ENCODE measurements at places on chromosomes 1 and 21. TPM values are rescaled to one million over a fixed set of nuclear protein-coding genes. Genes with fewer than 3 reads are reported as not detected.
A peak's percentile ranks its signal among the peaks of the same experiment; 100 is the strongest.

DNA sequence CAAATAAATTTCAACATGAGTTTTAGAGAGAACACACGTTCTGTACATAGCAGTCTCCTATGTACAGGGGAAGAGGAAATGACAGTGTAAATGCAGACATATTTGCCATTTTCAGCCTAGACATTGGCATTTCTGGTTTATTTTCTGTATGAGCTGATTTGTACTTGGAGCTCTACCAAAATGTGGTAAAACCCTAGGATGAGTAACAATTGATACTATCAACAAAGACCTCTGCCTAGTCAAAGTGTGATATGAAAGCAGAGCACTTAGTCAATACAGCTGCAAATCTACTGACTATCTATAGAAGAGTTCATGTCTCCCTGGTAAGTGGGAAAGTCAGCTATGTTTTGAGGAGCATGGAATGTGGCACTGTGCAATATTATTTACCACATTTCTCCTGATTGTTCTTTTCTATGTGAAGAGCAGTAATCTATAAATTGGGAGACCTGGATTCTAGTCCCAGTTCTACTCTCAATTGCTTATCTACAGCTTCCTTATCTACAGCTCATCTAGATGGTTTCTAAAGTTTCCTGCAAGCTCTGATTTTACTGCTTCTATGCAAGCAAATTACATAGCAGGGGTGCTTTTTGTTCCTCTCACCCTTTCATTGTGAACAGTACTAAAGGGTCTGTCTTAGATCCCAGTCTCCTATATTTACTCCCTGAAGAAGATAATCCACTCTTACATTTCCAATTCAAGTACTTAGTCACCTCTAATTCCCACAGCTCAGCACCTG is 334.2 kb downstream of the NTNG1 start:
- H3K36me3 ChIP-seq, result no peaks in the 10 kb centered on the region
- no peak overlapping the region for H3K27ac ChIP-seq
- peak; percentile 24 for DNase-seq
- H3K27me3 ChIP-seq, result no peaks in the 10 kb centered on the region
- H3K4me1 ChIP-seq, result no peaks in the 10 kb centered on the region

DNA sequence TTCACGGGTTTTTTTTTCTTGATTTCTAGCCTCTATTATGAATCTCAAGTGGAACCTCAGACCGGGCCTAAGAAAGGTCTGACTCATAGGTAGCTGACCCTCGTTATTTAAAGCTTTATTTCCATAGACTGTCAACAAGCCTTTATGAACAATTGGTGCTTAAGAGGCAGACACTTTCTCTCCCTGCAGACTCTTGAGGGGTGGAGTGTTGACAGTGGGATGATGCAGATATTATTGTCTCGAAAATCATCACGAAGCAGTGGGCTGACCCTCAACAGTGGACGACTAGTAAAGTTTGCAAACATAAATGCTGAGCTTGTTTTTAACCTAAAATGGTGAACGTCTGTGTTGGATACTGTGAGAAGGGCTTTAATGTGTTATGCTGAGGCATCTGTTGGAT is 1.8 kb downstream of the SFT2D2 start:
- DNase-seq, result peak; percentile 61
- peak overlapping the region; percentile 90 for H3K4me3 ChIP-seq
- H3K36me3 ChIP-seq, result no peaks in the 10 kb centered on the region
- no peaks in the 10 kb centered on the region for H3K27me3 ChIP-seq

GRCh38 chr1:239558559-239558958 is 172.2 kb downstream of the CHRM3 start:
- H3K27ac ChIP-seq, result no peak overlapping the region
- DNase-seq, result no peak
- no peaks in the 10 kb centered on the region for H3K36me3 ChIP-seq
- H3K4me3 ChIP-seq, result no peak overlapping the region
- no peaks in the 10 kb centered on the region for H3K27me3 ChIP-seq
- H3K4me1 ChIP-seq, result no peaks in the 10 kb centered on the region

DNA sequence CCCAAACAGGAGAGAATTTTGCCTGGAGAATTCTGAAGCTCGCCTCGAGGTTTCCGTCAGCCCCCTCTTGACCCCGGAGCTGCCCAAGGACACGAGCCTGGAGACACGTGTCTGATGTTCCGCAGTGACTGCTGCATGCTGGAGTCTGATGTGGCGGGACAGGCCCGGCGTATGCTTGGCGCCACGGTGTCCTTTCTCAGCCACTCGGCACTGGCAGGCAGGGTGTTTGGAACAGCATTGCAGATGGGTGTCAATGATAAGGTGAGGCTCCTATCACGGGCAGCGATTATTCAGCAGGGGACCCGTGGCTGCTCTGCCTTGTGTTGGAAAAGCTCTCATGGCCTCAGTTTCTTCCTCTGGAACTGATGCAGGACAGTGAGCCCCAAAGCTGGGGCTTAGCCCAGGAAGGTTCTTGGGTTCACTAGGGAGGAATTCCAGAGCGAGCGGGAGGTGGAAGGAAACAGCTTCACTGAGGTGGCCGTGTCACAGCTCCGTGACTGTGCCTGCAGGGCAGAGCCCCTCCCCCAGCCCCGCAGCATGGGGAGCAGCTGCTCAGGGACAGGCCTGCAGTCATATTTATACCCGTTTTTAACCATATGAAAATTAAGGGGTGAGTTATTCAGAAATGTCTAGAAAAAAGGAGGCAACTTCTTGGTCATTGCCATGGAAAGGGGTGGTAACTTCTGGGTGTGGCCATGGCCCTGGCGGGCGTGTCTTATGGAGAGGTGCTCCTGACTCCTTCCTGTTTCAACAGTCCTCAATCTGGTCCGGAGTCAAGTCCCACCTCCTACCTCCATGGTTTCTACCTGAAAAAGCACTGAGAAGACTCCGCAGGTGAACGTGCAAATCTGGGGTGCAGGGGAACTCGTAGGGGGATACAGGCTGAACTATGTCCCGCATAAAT is 123.4 kb downstream of the SIK1 start:
- H3K4me1 ChIP-seq, result peaks cover 9% of the 10 kb centered on the region
- no peak overlapping the region for H3K4me3 ChIP-seq
- DNase-seq, result no peak
- H3K27me3 ChIP-seq, result no peaks in the 10 kb centered on the region
- H3K27ac ChIP-seq, result no peak overlapping the region

Gene PI4KB
- 67.8 TPM for total RNA-seq

Gene SEC16B
- 4.2 TPM for total RNA-seq

Gene WLS
- total RNA-seq, result 171 TPM

Data from astrocyte (in vitro differentiated cells and primary cell).